ENCODE measurements at places on chromosomes 5 and 9.

GRCh38 chr5:132486318-132487094 is 4.1 kb downstream of the IRF1 start:
- H3K36me3 ChIP-seq = peaks cover 54% of the 10 kb centered on the region
- peak overlapping the region; percentile 99 for H3K27ac ChIP-seq
- H3K4me3 ChIP-seq = peak overlapping the region; percentile 78
- peaks cover 56% of the 10 kb centered on the region for H3K4me1 ChIP-seq

- no peaks in the 10 kb centered on the region for H3K27me3 ChIP-seq
- no peaks in the 10 kb centered on the region for H3K36me3 ChIP-seq
- no peak for DNase-seq
- no peak overlapping the region for H3K27ac ChIP-seq
- peaks cover 3% of the 10 kb centered on the region for H3K4me1 ChIP-seq
These were observed 14.3 kb downstream of the AFF4 start for GRCh38 chr5:132949136-132949535.

- no peaks in the 10 kb centered on the region for H3K36me3 ChIP-seq
- DNase-seq = no peak
- no peak overlapping the region for H3K4me3 ChIP-seq
- no peak overlapping the region for H3K27ac ChIP-seq
These were observed 506.8 kb downstream of the NFIB start for GRCh38 chr9:13807118-13807517.

DNA sequence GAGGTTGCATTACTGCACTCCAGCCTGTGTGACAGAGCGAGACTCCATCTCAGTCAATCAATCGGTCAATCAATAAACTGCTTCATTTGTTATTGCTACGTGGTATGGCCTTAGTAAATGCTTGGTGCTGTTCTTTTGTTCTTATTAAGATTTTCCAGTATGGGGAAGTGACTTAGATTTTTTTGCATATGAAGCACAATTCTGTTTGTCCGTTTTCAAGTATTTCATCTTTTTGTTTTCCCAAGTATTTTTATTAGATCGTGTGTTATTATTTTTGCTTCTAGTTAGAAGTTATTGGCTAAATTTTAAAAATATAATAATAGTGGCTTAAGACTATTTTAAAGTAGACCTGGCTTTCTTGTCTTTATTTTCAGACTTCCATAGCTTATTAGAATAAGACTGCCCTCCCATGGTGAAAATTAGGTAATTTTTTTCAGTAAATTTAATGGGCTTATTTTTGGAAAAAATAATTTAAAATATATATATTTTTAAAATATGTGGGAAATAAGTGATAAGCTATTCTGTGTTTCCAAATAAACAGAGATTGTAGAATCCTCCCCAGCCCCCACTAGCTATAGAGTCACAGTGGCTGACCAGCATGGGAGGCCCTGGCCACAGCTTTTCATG is 14.7 kb upstream of the OMD start:
- H3K4me1 ChIP-seq = no peaks in the 10 kb centered on the region
- H3K27me3 ChIP-seq = no peaks in the 10 kb centered on the region
- no peaks in the 10 kb centered on the region for H3K36me3 ChIP-seq
- no peak overlapping the region for H3K4me3 ChIP-seq

DNA sequence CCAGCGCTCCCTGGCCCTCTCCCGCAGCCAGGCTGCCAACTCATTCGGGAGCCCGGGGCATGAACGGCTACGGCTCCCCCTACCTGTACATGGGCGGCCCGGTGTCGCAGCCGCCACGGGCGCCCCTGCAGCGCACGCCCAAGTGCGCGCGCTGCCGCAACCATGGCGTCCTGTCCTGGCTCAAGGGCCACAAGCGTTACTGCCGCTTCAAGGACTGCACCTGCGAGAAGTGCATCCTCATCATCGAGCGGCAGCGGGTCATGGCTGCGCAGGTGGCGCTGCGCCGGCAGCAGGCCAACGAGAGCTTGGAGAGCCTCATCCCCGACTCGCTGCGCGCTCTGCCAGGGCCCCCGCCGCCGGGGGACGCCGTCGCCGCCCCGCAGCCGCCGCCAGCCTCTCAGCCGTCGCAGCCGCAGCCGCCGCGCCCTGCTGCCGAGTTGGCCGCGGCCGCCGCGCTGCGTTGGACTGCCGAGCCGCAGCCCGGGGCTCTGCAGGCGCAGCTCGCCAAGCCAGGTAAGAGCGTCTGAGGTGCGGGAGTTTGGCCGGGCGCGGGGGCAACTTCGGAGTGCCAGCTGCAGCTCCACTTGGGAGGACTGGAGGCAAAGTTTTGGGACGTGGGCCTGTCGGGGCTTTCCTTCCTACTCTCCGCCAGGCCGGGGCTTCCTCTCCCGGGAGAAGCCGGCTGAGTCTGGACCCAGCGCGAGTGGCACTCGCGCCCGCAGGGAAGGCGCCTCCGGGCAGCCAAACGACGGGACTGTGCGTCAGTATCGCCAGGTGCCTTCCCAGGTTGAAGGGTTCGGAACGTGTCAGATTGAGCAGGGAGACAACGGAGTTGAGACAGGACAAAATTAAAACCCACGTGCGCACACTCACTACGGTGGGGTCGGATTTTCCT is 735 bp downstream of the DMRT3 start:
- H3K27ac ChIP-seq = no peak overlapping the region
- no peaks in the 10 kb centered on the region for H3K36me3 ChIP-seq
- peaks cover 35% of the 10 kb centered on the region for H3K27me3 ChIP-seq
- H3K4me3 ChIP-seq = no peak overlapping the region

DNA sequence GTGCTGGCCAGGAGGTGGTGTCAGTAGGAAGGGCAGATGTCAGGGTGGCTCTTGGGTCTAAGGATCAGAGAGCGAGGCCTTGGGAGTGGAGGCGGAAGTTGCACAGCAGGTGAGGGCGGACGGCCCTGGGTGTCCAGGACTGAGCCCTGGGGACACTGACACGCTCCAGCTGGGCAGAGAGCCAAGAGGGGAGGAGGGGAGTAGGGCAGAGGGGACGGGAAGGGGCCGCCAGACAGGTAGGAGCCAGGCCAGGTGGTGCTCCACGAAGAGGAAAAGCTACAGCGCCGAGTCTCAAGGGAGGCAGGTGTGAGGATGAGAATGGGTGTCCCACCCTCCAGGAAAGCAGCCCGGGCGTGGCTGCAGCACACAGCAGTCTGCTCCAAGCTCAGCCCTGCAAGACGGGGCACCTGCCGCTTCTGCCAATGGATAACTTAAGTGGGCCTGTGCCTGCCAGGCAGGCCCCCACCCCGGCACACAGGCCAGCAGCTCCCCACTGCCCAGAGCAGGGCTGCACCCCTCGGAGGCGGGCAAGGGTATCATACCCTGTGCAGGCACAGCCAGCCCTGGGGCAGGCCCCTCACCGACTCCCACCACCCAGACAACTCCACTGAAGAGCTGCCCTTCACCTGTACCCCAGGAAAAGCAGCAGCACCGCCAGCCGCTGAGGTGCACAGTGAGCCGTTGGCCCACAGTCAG is 4.9 kb downstream of the TPRN start:
- no peak for DNase-seq
- no peaks in the 10 kb centered on the region for H3K27me3 ChIP-seq
- H3K4me1 ChIP-seq = no peaks in the 10 kb centered on the region
- no peak overlapping the region for H3K27ac ChIP-seq

GRCh38 chr9:109414125-109414785 is 83.9 kb downstream of the PTPN3 start:
- no peak overlapping the region for H3K27ac ChIP-seq
- H3K36me3 ChIP-seq = no peaks in the 10 kb centered on the region
- no peak for DNase-seq
- H3K4me1 ChIP-seq = no peaks in the 10 kb centered on the region
- no peak overlapping the region for H3K4me3 ChIP-seq
- H3K27me3 ChIP-seq = no peaks in the 10 kb centered on the region

GRCh38 chr9:115637661-115638060 is 515.9 kb upstream of the PAPPA start:
- no peak overlapping the region for H3K27ac ChIP-seq
- H3K4me1 ChIP-seq = no peaks in the 10 kb centered on the region
- no peaks in the 10 kb centered on the region for H3K36me3 ChIP-seq
- no peak overlapping the region for H3K4me3 ChIP-seq
- H3K27me3 ChIP-seq = no peaks in the 10 kb centered on the region

DNA sequence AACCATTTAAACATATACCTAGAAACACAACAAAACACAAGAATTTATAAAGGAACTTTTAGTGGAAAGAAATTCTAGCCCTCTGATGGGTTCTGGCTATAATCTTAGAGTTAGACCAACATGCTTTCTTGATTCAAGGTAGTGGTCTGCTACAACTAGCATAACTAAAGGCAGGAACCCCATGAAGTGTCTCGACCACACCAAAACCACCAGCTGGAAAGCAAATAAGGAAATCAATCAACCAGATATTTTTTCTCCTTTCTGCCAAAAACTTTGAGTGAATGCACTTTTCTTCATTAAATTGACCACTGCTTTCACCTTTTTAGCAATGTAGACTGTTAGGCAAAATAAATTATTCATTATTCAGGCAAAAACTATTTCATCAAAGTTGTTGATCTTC is 346.4 kb downstream of the EBF1 start:
- H3K4me3 ChIP-seq = no peak overlapping the region
- no peak for DNase-seq
- H3K4me1 ChIP-seq = no peaks in the 10 kb centered on the region
- H3K27ac ChIP-seq = no peak overlapping the region
- no peaks in the 10 kb centered on the region for H3K36me3 ChIP-seq
- H3K27me3 ChIP-seq = peaks cover 4% of the 10 kb centered on the region

DNA sequence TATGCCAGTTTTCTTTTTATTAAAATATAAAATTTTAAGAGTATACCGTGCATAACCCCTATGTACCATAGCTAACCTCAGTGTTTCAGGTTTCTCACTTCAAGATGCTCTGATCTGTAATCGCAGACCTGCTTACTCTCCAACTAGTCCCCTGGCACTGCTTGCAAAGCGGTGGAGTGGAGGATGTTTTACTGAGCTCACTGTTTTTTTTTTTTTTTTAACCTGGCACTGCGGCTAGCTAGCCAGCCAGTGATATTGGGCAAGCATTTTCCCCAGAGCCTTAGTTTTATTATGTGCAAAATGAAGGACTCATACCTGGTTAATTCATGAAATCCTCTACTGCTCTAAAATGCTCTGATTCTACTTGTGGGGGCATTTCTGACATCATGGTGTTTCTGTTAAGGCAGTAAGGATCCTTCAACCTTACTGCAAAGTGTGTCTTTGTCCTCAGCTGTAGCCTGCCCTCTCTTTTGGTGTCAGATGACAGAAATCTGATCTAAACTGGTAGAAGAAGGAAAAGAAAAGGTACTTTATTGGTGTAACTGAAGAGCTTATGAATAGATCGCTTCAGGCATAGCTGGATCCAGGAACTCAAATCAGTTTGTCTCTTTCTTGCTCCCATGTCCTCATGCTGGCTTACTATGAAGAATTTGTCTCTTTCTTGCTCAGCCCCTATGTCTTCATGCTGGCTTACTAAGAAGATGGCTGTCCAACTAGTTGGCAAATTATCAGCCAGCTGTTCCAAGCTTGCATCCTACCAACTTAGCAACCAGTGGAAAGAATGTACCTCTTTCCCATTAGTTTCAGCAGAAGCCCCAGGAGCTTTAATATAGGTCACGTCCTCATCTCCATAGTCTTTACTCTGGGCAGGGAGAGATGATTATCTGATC is 59.8 kb downstream of the DOCK2 start:
- H3K36me3 ChIP-seq = peaks cover 29% of the 10 kb centered on the region
- no peaks in the 10 kb centered on the region for H3K4me1 ChIP-seq
- H3K4me3 ChIP-seq = no peak overlapping the region
- DNase-seq = no peak
- H3K27me3 ChIP-seq = no peaks in the 10 kb centered on the region
- no peak overlapping the region for H3K27ac ChIP-seq

DNA sequence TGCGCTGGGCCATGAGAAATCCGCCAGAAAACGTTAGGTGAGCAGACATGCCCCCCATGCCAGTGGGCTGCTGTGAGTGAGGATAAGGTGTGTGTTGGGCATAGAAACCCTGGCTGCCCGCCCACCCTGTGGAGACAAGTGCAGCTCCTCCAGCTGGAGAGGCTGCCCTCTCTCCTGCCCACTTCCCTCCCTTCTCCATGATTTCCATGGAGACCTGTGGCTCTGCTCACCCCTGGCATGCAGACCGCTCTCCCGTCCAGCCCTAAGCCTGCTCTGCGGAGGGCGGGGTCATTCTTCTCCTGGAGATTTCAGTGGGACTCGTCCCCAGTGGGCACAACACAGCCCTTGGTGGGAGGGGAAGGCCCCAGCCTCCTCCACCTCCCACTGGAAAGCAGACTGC is 133.0 kb upstream of the FAM120A start:
- no peak for DNase-seq
- H3K36me3 ChIP-seq = no peaks in the 10 kb centered on the region
- no peaks in the 10 kb centered on the region for H3K27me3 ChIP-seq
- no peaks in the 10 kb centered on the region for H3K4me1 ChIP-seq

DNA sequence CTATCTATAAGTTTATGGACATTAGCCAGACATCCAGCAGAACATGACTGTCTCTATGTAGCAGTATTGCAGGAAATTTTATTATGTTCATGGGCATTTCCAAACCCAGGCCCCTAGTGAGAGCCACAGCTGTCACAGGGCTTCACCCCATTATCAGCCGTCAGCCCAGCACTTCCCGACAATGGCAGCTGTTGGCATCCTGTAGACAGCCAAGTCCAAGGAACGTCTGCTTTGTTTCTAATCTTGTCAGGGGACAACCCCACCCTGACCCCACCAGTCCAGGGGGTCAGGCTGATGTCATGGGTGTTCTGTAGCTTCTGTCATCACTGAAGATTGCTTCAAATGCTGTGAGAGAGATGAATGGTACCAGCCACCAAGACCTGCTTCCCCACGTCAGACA is 565.3 kb upstream of the BRINP1 start:
- DNase-seq = no peak
- H3K27me3 ChIP-seq = no peaks in the 10 kb centered on the region
- no peak overlapping the region for H3K4me3 ChIP-seq
- no peaks in the 10 kb centered on the region for H3K36me3 ChIP-seq
- no peak overlapping the region for H3K27ac ChIP-seq
- H3K4me1 ChIP-seq = no peaks in the 10 kb centered on the region

- H3K4me1 ChIP-seq = no peaks in the 10 kb centered on the region
- H3K27ac ChIP-seq = no peak overlapping the region
- DNase-seq = no peak
- no peaks in the 10 kb centered on the region for H3K27me3 ChIP-seq
These were observed 281.7 kb downstream of the CCDC171 start for GRCh38 chr9:15834541-15834940.

DNA sequence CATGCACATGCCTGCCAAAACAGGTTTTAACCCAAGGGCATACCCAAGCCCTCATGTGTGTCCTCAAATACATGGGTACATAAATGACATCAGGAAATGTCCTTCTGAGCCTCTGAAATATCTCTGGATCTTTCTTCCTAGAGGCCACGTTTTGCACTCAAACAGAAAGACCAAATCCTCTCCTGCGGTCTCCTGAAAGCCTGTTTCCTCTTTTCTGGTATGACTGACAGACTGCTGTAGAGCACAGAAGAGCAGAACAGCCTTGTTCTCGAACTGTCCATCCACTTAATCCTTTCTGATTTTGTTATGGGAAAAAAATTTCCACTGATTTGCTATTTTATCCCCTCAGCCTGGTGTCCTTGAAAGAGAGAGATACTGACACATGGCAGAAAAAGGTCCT is 107.2 kb downstream of the ASTN2 start:
- H3K4me1 ChIP-seq = no peaks in the 10 kb centered on the region
- H3K27ac ChIP-seq = no peak overlapping the region
- no peaks in the 10 kb centered on the region for H3K36me3 ChIP-seq
- H3K4me3 ChIP-seq = no peak overlapping the region
- DNase-seq = no peak
- no peaks in the 10 kb centered on the region for H3K27me3 ChIP-seq
